T-helper 22 cell (primary cell): ENCODE measurements at places on chromosomes 12 and 14.

DNA sequence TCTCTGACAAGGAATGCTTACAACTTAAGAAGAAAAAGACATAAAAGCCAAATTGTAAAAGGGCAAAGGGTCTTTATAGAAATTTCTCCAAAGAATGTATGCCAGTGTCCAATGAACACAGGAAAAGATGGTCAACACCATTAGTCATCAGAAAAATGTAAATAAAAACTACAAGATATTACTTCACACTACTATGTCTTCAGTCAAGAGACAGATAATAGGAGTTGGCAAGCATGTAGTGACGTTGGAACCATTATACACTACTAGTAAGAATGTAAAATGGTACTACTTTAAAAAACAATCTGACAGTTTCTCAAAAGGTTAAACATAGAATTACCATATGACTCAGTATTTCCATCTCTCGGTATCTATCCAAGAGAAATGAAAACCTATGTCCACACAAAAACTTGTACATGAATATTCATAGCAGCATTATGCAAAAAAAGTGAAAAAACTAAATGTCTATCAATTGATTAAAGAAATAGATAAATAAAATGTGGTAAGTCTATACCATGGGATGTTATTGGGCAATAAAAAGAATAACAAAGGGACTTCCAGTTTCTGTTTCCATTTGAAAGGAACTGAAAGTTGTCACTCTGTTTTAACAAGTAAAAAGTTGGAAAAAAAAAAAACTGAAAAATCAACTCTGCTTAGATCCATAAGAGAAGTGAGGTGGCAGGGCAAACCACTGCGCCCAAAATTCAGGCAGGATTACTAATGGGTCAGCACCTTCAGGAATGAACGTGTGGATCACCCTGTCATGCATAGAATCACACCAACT lies 69.8 kb downstream of the ALG10B start:
- no peak for DNase-seq

- no peak for DNase-seq
Observed at GRCh38 chr12:1835211-1836131, 15.1 kb downstream of the LRTM2 start.

DNA sequence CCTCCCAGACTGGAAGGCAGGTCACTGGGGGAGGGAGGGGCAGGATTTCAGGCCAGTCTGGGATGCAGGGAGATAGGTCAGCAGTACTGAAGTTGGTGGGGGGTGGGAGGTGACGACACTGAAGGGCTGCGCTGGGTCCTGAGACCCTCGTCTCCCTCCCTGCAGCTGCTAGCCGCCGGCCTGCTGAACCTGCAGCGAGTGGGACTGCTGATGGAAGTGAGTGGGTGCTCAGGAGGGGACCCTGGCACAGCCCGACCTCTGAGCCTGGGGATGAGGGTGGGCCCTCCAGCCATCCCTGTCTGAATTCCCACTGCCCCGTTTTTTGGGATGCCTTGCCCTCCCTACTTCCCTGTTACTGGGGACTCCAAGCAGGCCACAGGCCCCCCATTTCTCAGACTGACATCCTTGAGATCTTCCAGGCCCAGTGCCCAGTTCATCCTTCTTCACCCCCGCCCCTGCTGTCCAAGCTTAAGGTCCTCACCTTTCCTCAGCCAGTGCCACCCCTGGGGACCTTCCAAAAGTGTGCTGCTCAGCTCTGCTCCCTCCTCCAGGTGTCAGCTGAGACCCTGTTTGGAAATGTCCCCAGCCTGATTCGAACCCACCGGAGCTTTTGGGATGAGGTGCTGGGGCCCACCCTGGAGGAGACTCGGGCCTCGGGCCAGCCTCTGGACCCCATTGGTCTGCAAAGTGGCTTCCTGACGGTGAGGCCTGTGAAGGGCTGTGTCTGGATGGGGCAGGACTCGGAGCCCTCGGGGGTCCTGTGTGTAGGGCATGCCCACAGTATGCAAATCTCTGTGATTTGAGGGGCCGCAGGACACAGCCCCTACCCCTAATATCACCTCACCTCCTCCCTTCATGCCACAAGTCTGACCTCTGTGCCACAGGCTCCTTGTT lies 5.5 kb downstream of the PLEKHG6 start:
- DNase-seq, result no peak

DNA sequence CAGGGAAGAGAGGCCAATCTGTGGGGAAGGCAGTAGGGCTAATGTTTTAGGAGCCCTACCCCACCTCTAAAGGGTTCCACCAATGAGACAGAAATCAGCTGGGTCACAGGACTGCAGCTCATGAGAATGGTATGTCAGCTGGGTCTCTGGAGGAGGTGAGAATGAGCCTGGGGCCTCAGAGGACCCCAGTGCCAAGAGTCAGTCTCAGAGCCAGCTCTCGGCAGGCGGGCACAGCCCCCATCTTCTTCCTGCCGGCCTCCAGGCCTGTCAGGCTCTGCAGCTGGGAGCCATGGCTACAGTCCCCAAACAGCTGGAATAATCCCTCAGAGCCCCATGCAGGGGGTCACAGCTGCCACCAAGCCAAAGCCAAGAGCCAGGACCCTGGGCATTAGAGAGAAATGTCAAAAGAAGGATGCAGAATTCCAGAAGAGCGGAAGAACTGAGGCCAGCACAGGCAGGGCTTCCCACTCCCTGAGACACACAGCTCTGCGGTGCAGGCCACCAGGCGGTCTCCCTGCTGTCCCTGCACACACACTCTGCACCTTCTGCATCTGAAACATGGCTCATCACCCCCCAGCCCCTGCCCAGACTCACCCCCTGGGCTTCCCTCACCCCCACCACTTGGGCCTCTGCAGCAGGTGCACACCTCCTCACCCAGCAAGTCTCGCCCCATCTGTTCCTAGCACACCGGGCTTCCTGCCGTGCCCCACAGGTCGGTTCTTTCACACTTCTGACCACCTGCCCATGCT lies 26.0 kb downstream of the ITPK1 start:
- DNase-seq, result no peak

DNA sequence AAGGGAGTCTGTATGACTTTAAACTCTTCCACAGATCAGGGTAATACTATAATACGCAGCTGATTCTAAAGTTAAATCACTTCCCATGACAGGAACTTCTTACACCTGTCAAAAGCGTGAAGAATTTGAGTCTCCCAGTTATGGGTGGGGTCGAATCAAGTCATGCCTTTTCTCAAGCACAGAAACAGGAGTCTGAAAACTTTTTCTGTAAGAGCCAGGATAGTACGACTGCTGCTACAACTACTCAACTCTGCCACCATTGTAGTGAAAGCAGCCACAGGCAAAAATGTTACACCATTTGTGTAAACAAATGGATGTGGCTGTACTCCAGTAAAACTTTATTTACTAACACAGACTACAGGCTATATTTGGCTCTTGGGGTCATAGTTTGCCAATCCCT lies 90.3 kb downstream of the DUSP6 start:
- no peak for DNase-seq

- DNase-seq, result no peak
Observed at GRCh38 chr14:88856786-88857366, 32.4 kb downstream of the TTC8 start.

- DNase-seq, result no peak
Observed at GRCh38 chr12:57491393-57492280, 3.8 kb downstream of the MARS1 start.

DNA sequence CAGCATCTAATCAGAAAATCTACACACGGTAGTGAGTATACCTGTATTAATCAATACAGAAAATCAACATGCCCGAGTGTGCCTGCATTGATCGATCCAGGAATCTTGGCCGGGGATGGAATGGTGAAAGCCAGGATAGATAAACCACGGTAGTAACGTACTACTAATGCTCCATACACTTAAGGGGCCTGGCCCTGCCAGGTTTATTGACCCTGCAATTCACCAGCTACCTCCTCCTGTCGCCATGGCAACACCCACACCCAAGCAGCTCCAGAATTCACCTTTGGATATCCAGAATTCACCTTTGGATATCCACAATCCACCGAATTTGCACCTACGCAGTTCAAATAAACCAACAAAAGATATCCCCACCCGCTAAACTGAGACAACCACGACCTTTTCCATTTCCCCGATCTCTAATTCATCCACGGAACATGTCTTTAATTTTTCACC lies 14.8 kb upstream of the CALM1 start:
- DNase-seq, result no peak

GRCh38 chr12:79686171-79686570 lies 4.6 kb downstream of the PAWR start:
- no peak for DNase-seq

GRCh38 chr14:50600849-50601248 lies 40.9 kb downstream of the ATL1 start:
- DNase-seq, result no peak

- DNase-seq, result no peak
Observed at GRCh38 chr12:100826323-100826722, 31.7 kb downstream of the ANO4 start.

- DNase-seq, result no peak
Observed at GRCh38 chr12:116736962-116737773, 701 bp downstream of the SPRING1 start.

- DNase-seq, result no peak
Observed at GRCh38 chr12:44827832-44828438, 48.2 kb downstream of the NELL2 start.

DNA sequence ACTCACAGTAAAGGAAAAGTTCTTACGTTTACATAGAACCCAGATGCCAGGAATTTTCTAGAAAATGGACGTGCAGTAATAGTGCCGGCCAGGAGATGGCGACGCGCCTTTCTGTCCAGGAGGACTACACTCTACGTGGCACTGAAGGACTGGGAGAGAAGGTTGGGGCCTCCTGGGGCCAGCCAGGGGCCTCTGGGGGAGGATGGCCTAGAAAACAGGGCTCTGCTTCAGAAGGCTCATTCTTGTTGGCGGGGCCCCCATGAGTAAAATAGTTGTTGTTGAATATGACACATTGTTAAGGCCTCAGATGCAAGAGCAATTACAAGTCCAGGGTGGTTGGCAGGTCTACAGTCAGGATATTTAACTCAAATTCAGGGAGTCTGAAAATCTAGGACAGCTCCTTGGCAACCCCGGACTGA lies 120.1 kb upstream of the MAX start:
- no peak for DNase-seq

GRCh38 chr14:49420201-49420600 lies 166.0 kb downstream of the RPS29 start:
- DNase-seq, result no peak

- no peak for DNase-seq
Observed at GRCh38 chr12:98754095-98754494, 109.0 kb downstream of the APAF1 start.

DNA sequence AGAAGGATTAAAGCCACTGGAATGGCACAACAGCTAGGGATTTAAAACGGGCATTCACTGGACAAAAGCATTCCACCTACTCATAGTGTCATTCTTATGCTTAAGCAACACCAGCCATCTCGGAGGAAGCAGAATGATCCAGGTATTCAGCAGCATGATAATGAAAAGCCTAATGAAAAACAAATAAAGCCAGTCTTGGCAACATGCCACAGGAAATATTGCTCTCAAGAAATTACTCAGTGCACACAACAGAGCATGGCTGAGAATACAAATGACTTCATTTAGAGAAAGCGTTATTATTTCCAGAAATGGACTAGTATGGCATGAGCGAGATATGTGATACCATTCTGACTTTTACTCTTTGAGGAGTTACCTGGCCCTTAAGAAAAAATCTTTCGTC lies 442.2 kb downstream of the APAF1 start:
- no peak for DNase-seq

GRCh38 chr14:77204907-77205306 lies 23.3 kb downstream of the TMEM63C start:
- DNase-seq, result no peak

- no peak for DNase-seq
Observed at GRCh38 chr12:6839482-6840201, 1.1 kb upstream of the GNB3 start.

GRCh38 chr14:64572386-64573104 lies 22.8 kb downstream of the PPP1R36 start:
- no peak for DNase-seq

GRCh38 chr14:58631732-58632131 lies 6.0 kb upstream of the DACT1 start:
- DNase-seq, result no peak

DNA sequence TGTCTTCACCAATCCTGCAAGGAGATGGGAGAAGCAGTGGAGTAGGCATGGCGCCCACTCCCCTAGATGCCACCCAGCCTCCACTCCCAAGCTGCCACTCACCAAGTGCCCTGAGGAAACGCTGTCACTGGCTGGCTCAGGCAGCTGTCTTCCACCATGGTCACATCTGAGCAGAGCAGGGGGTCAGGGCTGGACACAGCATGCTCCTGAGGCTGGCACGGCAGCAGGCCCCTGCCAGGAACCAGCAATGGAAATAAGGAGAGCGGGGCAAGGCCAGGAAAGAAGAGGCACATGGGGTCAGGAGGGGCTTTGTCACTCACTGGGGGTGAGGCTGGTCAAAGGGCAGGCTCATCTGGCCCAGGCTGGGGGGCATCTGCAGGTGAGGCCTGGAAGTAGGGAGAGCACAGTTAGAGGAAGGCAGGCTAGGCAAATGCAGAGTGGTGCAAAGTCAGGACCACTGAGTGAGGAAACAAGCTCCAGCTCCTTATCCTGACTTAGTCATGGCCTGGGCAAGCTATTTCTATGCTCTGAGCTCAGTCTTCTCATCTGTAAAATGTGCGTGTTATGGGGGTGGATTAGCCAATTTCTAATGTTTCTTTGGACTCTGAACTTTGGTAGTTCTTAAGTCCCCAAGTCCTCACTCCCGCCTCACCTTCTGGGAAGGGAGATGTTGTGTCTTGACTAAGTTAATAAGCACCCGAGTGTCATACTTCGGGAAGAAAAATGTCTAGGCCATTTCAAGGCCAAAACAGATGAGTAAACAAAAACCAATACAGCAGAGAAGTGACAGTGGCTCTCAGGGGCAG lies 8.0 kb downstream of the NAB2 start:
- DNase-seq, result no peak

DNA sequence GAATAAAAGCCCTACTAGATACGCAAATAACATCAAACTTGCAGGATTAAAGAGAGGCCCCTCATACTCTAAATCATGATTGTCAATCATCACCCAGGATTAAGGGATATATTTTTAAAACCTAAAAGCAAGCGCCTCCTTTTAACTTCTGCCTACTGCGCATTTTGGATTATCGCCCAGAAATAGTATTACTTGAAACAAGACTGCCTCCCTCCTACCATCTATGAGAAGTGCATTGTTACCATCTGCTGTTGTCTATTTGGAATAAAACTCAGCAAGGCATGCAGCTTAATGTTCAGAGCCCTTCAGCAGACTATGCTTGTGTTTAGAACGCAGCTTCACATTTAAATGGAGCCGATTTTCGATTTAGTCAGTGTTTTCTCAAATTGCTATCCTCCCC lies 79.6 kb downstream of the EXOC5 start:
- DNase-seq, result no peak
